ENCODE measurements at places on chromosomes 16 and 17.
A peak's percentile ranks its signal among the peaks of the same experiment; 100 is the strongest.

DNA sequence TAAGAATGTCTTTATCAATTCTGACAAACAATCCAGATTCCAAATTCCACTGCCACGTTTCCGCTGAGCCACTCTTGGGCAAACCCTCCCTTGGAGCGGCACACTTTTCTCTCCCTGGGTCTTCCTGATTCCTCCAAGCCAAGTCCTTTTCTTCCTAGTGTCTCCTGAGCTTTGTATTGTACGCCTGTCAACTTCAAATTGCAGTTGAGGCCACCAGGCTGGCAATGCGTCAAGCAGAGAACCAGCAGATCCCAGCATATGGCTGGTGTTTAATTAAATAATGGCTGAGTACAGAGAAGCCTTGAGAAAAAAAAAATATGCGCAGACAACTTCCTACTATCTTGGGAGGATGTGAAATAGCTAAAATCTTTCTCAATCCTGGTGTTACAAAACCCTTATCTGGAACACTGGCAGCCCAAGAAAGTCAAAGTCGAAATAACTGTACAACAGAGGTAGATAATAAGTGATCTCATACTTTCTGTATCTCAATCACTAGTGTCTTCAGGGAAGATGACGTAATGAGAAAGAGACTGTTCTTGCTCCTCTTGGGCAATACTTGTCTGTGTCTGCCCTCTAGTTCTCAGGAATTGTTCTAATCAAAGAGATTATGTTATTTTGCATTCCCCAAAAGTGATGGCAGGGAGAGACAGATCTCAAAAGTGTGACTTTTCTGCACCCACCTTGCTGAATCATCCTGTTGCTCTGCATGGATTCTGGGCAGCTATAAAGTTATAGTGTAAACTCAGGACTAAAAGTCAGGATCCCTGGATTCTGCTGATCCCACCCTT is 15.0 kb downstream of the SMIM36 start:
- DNase-seq, result peak; percentile 64

DNA sequence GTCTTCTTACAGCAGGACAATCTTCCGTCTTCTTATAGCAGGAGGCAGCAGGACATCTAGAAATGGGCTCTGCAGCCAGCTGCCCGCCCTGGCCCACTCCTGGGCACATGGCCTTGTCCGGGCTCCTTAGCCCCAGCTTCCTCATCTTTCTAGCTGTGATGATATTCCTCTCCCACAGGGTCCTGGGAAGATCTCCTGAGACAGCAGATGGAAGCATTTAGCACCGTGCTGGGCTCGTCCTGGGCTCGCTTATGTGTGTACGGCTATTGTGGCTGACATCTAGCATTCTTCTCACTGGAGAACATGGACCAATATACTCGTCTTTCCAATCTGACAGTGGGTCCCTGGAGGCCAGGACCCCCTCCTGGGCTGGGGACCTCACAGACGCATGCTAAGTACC is 48.5 kb downstream of the TIMM22 start:
- DNase-seq, result no peak

- DNase-seq, result peak; percentile 96
Measured at GRCh38 chr16:56691885-56692284, 9.6 kb downstream of the MT1X start.

GRCh38 chr17:34620458-34620857 is 41.1 kb downstream of the TMEM132E start:
- DNase-seq, result no peak

- DNase-seq, result no peak
Measured at GRCh38 chr17:77528516-77529327, 388.0 kb downstream of the SEC14L1 start.

- DNase-seq, result no peak
Measured at GRCh38 chr16:74825941-74826340, 51.3 kb upstream of the FA2H start.

DNA sequence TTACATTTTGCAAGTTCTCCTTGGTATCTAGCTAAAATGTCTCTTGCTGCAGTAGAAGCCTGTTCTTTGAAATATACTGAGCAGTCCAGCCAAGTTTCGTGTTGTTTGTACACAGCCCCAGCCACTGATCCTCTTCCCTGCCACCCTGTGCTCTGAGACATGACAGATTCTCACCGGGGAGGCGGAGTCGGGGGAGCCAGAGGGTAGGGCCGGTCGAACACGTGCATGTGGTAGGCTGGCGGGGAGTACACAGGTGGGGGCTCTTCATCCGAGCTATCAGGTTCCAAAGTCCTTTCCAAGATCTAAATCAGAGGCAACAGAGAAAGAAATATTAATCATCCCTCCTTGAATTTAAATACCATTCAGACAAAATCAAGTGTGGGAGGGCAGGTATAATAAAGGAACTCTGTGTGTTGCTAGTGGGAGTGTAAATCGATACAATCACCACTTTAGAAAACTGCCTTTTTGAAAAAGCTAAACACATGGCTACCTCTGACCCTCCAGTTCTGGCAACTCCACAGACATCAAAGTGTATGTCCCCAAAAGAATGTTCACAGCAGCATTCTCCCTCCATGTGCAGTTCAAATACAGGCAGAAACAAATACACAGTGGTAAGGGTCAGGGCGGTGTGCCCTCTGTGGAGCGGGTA is 29.7 kb upstream of the MRPS23 start:
- peak; percentile 48 for DNase-seq

GRCh38 chr16:31064882-31065461 is 9.1 kb downstream of the ZNF668 start:
- DNase-seq, result peak; percentile 77

GRCh38 chr17:80279895-80280294 is 19.2 kb downstream of the RNF213 start:
- no peak for DNase-seq

DNA sequence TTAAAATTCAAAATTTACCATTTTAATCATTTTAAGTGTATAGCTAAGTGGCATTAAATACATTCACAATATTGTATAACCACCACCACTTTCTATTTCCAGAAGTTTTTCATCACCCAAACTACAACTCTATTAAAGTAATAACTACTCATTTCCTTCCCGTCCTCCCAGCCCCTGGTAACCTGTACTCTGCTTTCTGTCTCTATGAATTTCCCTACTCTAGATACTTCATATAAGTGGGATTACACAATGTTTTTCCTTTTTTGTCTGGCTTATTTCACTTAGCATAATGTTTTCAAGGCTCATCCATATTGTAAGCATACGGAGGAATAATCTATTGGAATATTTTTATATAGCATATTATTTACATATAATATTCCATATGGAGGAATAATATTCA is 29.7 kb downstream of the ESRP2 start:
- DNase-seq, result no peak

GRCh38 chr17:17890773-17891759 is 54.3 kb upstream of the SREBF1 start:
- DNase-seq, result peak; percentile 70

DNA sequence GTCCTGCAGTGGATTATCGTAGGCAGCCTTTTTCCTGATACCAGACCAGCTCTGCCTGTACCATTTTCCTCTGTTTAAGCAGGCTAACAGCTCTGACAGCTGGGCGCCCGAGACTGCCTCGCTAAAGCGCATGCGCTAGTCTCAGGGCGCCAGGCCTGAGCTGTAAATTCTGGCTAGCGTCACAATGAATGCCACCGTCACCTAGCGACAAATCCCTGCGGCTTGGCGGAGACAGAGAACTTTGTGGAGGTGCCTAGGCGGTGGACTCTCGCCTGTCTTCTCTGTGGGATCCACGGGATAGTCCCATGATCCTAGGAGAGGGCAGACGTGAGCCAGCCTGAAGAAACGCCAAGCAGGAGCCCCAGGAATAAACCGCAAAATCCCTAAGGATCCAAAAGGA is 573.9 kb downstream of the KCNJ18 start:
- DNase-seq, result no peak

- peak; percentile 57 for DNase-seq
Measured at GRCh38 chr17:62562656-62563055, 64.8 kb upstream of the MRC2 start.

DNA sequence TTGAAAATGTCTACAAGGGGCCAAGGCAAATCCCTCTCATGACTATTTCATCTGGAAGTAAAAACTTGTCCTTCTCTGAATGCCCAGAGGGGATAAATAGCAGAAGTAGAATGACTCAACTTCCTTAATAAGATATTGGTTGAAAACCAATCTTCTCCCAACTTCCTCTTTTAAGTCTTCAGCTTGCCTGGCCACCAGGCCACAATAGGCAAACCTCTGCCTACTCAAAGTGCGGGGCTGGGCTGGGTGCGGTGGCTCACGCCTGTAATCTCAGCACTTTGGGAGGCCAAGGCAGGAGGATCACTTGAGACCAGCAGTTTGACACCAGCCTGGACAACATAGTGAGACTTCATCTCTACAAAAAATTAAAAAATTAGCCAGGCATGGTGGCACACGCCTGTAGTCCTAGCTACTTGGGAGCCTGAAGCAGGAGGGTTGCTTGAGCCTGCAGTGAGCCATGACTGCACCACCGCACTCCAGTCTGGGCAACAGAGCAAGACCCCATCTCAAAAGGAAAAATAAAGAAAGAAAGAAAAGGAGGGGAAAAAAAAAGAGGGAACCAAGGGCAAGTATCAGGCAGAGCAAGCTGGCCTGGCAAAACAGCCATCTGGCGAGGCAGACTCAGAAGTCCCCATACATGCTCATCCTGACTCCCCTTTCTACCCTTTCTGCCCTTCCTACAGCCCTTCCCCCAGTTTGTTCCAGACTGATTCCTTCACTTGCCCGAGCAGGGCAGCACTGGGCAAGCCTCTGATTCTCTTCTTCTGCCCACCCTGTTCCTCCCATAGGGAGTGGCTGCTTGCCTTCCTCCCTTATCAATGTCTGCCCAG is 20.6 kb downstream of the MAP3K14 start:
- peak; percentile 61 for DNase-seq

- no peak for DNase-seq
Measured at GRCh38 chr16:19672378-19672777, 45.6 kb downstream of the KNOP1 start.

DNA sequence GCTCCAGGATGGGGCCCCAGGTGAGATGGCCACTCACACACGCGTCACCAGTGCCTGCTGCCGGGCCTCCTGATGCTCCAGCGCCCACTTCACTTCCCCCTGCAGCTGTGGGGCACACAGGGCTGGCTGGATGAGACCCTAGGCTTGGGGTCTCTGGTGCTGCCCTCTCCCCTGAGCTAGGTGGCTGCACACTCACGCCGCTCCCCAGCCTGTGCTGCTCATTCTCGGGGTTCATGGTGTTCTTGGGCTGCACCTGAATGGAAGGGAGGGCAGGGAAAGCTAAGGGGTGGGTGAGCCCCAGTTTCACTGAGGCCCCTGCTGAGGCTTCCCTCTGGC is 1.2 kb downstream of the CCDC78 start:
- DNase-seq, result no peak

DNA sequence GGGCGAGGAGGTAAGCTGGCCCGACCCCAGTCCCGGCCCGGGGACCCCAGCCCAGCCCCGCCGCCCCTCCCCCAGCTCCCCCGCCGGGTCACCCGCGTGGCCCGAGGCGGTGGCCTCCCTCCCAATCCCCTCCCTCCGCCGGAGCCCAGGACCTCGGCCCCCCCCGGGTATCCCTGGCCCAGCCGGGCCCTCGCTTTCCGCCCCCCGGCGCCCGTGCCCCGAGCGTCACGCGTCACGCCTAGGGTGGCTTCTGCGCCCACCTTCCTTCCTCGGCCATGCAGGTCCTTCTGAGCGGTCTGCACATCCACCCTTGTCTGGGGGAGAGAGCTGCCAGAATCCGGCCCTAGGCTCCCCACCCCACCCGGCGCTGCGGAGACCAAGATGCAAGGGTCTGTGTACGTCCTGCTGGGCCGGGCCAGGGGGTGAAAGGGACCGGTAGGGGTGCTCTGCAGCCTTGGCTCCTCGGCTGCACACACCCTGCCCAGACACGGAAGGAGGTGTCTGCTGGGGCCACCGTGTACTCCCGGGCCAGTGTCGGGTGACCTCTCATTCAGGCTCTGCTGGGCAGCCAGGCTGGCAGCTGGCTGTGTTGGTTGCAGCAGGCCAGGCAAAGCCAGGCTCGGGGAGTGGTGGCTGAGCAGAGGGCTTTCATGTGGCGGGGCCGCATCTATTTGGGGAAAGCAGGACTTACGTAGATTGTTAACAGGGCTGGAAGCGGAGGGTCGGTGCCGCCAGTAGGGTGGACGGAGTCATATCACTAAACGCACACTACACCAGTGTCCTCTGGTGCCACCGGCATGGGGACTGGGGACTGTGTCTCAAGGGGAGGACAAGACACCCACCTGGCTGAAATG is 754 bp downstream of the RAB11FIP4 start:
- DNase-seq, result no peak

- no peak for DNase-seq
Measured at GRCh38 chr17:57677858-57678257, 67.2 kb downstream of the CCDC182 start.

GRCh38 chr16:927406-927805 is 43.4 kb downstream of the LMF1 start:
- no peak for DNase-seq

GRCh38 chr17:75047398-75048098 is 523 bp downstream of the KCTD2 start:
- no peak for DNase-seq

DNA sequence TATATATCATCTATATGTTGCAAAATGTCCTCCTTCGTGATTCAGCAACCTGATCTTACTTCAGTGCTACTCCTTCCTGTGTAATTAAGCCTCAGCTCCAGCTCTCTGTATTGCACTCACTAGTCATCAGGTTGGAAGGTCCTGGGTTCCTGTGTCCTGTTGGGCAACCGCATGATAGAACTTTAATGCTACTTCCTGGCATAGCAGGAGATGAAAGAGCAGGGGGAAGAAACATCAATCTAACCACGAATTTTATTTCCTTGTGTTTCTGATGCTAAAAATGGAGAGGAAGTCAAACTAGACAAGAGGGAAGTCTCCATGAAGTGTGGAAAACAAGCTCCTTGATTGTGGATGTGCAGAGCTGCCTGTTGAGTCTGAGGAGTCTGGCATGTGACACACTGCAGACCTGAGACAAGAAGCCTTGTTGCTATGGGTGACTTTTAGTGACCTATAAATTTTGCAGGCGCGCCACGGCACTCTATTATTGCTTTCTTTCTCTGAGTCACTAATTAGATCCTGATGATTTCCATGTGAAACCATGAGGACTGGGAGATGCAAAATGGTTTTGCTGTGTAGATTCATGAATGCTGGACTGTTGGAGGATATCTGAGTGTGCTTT is 25.6 kb downstream of the IGSF6 start:
- peak; percentile 90 for DNase-seq

GRCh38 chr17:33024688-33025486 is 33.2 kb downstream of the SPACA3 start:
- DNase-seq, result no peak

- no peak for DNase-seq
Measured at GRCh38 chr16:28001642-28002041, 61.9 kb downstream of the GSG1L start.

DNA sequence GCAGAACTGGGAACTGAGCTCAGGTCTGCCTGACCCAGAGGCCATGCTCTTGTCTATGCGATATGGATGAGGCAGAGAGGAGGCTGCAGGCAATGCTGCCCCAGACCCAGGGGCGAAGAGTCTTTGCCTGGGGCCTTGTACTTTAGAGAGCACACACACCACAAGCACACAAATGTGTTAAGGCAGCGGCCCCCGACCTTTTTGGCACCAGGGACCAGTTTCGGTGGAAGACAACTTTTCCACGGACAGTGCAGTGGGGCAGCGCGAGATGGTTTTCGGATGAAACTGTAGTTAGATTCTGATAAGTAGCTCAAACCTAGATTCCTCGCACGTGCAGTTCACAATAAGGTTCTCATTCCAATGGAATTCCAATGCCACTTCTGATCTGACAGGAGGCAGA is 6.7 kb downstream of the MT4 start:
- no peak for DNase-seq

- DNase-seq, result no peak
Measured at GRCh38 chr16:81324808-81325207, 10.0 kb downstream of the GAN start.
